ENCODE measurements at places on chromosomes 6 and 20.

DNA sequence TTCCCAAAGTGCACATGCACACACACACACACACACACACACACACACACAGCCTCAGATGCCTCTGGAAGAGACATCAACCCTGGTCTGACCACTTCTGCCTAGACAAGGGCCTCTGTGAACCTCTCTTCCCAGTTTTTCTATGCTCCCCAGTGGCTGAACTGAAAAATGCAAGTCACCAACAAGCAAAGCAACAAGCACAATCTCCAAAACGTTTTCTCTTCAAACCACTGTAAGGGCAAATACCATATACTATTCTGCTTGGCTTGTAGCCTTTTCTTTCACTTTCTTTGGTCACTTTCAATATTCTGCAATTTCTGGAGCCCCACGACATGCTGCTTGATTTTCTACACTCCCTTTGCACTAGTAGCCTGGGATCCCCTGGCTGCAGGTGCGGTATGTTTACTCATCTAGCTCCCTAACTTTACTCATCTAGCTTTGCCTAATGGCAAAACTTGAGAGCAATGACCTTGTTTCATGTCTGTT is 121.4 kb upstream of the DST start:
- no peak for DNase-seq

- DNase-seq: no peak
Measured at GRCh38 chr6:169725125-169726048, 1.1 kb upstream of the PHF10 start.

DNA sequence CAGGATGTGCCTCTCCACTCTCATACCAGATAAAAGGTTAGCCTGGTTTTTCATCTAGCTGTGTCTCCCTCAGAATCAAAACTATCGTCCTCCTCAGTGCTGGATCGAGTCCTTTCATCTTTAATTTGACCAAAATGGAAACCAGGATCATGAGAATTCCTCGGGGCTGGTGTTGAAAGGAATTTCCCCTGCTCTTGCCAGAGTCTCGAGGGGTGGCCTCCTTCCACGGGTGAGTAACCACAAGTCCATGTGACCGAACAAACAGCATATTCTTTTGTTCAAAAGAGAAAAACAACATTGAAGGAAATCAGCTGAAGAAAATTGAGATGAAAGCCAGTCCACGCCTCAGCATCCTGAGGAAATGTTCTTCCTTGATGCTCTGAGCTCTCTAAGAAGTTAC is 165.9 kb upstream of the CDYL start:
- no peak for DNase-seq

DNA sequence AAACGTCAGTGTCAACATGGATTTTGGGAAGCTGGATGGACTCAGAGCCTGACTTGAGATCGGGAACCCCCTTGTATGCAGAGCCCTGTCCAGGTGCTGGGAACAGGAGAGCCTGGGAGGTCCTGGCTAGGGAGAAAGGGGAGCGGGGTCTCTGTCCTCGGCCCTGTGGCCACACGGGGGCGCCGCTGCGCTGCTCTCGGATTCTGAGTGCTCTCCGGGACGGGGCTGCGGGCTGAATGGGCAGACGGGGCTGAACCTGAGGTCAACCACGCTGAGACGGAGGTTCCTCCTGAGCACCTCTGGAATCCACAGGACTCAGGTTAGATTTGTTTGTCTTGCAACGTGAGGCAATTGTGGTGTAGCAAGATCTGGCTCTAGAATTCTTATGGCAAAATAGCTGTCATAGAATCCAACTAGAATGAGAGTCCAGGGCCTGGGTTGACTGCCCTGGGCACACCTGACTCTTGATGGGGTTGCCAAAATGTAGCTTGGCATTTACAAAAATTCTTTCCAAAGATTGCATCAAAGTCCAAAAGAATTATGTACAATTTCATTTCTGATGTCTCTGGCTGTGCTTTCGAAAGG is 20.6 kb upstream of the HLA-F start:
- peak; percentile 27 for DNase-seq

DNA sequence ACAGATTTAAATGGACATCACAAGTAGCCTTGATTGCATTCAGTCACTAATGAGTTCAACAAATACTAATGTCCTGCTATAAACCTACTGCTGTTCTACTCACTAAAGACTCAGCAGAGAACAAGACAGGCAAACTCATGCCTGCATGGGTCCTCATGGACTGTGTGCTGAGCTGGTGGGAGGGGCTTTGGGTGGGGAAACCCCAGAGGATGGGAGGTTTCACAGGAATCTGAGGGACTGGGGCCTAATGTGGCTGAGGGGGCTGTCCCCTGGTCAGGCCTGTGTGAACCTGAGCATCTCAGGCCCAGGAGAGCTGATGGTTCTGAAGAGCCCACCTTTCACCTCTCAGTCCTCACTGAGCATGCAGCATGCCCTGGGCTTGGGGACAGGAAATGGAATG is 1.4 kb downstream of the CST8 start:
- DNase-seq: no peak

GRCh38 chr6:51415501-51415900 is 596.8 kb downstream of the TFAP2B start:
- DNase-seq: no peak

GRCh38 chr6:24658573-24659560 is 7.8 kb downstream of the TDP2 start:
- DNase-seq: no peak

GRCh38 chr6:143139239-143139784 is 78.6 kb downstream of the AIG1 start:
- DNase-seq: no peak

DNA sequence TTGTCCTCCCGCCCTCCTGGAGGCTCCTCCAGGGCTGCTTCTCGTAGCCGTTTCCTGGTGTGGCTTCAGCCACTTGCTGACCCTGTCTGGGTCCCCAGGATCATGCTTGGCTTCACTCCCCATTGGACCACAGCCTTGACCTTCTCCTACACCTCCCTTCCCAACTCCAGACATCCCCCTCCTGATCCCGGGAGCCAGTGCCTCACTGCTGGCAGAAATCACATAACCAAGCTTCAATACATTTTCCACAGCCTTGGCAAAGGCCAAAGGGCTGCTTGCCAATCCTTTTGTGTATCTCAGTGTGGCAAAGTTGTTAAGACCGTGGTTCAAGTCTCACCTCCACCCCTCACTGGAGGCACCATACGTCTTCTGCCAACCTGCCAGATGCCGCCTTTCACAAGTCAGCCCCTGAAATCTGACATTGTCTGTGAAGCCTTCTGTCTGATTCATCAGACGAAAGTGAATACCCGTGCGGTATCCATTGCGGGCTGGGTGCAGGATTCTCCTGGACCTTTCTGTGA is 60.1 kb downstream of the PHACTR3 start:
- DNase-seq: no peak

GRCh38 chr6:112352101-112352500 is 5.0 kb downstream of the RFPL4B start:
- DNase-seq: no peak

DNA sequence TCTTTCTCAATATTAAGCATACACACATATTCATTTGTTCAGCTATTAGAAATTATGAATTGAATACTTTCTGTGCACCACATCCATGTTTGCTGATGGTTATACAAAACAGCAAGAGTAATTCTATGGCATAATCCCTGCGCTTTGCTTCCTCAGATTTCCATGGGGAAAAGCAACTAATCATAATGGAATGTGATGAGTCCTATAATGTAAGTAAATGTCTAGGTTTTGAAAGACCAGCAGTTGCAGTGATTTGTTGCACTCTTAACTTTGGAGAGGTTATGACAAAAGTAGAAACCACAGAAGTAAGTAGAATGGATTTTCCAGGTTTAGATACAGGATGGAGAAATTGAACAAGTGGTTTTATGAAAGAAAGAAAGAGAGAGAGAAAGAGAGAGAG is 652.1 kb downstream of the CBLN4 start:
- no peak for DNase-seq

DNA sequence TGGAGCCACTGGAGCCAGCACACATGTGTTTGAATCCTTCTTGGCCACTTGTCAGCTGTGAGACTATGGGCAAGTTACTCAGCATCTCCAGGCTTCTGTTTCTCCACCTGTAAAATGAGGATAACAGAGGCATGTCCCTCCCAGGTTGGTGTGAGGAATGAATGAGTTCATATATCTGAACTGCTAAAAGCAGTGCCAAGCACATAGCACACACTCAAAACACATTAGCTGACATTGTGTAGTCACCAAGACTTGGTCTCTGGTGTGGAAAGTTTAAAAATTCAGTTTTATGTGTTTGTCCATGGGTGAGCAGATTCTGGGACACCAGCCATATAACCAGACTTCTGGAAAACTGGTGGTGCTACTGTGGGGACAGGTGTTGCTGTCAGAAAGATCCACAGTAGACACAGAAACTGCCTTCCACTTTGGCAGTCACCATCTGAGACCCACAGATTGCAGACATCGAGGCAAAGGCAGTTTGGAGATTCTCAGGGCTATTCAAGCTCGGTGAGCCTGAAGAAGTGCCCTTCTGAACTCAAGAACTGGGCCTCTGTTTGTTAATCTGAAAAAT is 115.8 kb downstream of the MRPL14 start:
- DNase-seq: no peak
